Fibroblast of gingiva (primary cell): ENCODE measurements at places on chromosomes 5 and 9.

DNA sequence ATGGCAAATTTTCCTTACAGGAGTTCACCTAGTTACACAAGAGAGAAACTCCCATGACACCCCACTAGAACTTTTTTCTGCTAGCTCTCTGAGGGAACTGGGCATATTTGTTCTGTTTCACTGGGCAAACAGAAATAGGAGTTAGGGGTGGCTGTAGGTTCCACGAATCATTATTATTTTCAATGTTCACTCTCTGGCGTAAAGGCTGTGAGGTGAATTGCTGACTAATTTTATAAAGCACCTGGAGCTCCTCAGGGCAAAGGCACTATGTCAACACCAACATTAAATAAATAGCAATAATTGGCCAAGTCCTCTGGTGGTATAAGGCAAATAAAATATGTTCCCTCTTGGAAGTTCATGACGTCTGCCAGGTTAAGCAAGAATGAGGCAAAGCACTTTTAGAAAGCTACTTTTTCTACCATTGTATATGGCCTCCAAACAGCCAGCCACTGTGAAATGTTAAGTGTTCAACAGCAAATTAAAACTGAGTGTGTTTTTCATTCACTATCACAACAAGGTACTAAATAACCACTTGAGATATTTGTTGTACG is 344.6 kb downstream of the PDE4D start:
- DNase-seq, result no peak

DNA sequence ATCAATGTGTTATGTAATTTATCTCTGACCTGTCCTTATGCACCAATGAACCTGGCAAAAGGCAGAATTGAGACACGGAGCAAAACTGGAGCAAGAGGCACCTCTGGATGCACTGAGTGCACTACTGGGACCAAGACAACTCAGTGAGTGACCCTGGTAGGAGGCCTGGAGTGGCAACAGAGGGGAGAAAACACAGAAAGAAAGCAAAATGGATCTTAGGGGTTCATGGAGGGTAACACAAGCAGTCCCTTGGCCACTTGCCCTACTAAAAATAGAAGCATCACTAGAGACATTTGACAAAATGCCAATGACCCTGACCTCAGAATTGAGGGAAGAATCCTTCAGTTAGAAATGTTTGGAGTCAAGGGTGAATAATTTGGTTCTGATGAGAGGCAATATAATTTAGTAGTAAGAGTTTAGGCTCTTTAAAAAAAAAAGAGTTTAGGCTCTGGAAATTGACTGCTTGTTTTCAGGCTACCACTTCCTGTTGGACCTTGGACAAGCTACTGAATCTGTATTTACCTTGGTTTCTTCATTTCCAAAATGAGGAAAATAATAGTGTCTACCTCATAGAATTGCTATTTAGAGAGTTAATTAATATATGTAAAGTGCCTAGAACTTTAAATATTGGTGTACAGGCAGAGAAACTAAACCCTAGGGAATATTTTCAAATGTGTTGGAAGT is 234.9 kb upstream of the TARS1 start:
- no peak for DNase-seq

DNA sequence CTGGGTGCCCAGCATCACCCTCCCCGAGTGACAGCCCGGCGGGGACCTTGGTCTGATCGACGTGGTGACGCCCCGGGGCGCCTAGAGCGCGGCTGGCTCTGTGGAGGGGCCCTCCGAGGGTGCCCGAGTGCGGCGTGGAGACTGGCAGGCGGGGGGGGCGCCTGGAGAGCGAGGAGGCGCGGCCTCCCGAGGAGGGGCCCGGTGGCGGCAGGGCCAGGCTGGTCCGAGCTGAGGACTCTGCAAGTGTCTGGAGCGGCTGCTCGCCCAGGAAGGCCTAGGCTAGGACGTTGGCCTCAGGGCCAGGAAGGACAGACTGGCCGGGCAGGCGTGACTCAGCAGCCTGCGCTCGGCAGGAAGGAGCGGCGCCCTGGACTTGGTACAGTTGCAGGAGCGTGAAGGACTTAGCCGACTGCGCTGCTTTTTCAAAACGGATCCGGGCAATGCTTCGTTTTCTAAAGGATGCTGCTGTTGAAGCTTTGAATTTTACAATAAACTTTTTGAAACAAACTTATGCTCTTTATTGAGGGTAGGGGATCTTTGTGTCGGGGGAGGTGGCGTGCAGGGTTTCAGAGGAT is 1.3 kb downstream of the GADD45G start:
- DNase-seq, result peak; percentile 78

DNA sequence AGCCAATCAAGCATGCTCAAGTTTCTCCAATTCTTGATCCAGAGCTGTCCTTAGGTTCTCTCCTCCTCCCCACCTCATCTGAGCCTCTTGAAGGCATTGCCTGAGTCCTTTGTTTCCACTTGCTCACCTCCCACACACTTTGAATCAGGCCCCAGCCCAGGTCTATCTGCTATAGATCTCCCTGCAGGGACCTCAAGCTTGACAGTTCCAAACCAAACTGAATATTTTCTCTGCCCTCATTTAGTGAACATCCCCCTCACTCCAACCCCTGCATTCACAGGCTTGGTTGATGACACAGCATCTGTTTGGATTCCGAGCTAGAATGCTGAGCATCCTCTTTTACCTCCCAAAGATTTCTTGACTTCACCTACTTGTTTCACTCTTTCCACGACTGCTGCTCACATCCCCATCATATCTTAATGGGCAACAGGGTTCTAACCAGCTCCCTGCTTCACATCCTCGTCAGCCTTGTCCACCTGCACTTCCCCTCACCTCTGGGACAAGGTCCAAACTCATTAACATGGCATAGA is 474.5 kb downstream of the ZSWIM6 start:
- DNase-seq, result no peak

DNA sequence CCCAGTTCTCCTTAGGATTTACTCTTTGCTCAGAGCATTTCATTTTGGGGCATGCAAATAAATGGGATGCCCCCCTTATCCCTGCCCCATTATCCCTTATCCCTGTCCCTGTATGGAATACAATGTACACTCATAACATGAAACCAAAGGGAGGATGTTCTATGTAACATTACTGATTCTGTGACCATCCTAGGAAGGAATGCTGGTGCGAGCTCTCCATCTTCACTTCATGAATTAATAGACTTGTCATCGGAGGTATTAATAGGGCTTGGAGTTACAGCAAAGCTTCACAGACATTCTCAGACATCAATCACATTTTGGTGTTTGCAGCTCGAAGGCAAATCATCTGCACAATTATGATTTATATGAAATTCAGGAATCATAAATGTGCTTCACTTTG is 20.4 kb upstream of the PIK3R1 start:
- DNase-seq, result no peak
